ENCODE measurements at places on chromosomes 16 and 17.

- no peak for DNase-seq
These were observed 32.7 kb upstream of the RPH3AL start for GRCh38 chr17:385178-385835.

- no peak for DNase-seq
These were observed 48.3 kb upstream of the HAPSTR1 start for GRCh38 chr16:9042964-9043680.

DNA sequence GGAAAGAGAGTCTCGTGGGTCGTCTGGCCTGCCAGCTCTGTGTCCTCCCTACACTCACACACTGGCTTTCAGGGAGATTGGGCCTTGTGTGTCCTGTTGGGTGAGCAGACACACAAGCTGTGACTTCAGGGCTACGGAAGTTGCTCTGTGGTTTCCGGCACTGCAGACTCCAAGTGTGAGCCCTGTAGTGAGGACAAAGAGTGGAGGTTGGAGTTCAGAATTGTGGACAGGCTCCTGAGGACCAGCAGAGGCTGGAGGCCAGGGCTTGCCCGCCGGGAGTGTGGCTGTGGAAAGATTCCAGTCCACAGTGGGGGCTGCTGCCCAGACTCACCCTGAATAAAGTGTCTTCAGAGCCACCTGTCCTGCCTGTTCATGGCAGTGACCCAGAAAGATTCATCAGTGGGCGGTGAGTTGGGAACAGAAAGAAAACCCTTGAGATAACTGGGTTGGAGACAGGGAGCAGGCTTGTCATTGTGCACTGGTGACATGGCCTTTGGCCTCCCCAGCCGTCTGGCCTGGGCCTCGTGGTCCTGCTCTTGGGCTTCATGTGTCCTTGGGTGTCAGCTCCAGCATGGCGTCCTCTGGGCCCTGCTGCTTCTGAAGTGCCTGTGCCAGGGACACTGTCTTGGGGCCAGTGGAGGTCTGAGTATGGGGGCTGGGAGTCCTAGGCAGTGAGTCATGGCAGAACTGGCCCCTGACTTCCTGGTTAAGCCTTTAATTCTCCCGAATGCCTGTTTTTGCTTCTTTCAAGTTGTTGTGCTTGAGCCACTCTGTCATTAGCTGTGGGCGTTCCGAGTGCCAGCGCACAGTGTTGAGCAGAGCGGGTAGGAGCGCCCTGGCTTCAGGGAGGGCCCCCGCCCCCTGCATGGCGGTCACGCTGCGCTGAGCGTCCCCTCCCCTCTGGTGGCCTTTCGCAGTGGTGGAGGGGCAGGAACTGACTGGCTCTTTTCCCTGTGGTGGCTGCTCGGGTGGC is 19.9 kb upstream of the ZNF750 start:
- peak; percentile 43 for DNase-seq

DNA sequence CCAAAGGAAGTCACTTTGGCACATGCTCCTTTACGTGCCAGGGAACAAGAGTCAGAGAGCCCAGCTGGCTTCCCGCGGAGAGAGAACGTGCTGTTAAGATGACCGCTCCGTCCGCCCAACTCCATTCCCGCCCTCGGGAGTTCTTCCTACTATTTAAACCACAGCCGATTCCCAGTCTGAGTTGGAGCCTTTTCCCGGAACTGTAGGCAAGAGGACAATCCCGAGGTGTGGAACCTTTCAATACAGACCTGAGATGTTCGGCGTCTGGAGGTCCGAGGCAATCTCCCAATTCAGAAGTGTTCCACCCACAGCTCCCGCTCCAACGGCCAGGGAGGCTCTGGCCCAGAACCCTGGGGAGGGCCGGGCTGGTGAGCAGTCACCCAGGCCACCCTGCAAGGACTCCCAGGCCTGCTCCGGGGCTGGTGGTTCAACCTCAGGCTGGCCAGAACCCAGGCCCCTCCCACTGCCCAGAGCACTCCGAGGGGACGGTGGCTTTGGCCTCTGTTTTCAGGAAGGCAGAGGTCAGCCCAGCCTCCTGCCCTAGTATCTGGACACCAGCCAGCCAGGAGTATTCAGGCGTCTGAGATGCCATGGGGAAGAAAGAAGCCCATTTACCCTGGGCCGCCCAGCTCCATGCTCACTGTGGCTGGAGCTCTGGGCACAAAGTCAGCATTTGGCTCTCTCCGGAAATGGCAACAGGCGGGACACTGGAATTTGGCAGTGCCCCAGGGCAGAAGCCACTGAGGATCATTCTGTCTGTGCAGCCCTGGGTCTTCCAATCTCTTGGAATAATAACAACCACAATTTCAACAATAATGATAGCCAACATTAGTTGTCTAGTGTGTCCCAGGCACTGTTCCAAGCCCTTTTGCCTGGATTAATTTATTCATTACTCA is 21.4 kb downstream of the EMP2 start:
- DNase-seq, result no peak

DNA sequence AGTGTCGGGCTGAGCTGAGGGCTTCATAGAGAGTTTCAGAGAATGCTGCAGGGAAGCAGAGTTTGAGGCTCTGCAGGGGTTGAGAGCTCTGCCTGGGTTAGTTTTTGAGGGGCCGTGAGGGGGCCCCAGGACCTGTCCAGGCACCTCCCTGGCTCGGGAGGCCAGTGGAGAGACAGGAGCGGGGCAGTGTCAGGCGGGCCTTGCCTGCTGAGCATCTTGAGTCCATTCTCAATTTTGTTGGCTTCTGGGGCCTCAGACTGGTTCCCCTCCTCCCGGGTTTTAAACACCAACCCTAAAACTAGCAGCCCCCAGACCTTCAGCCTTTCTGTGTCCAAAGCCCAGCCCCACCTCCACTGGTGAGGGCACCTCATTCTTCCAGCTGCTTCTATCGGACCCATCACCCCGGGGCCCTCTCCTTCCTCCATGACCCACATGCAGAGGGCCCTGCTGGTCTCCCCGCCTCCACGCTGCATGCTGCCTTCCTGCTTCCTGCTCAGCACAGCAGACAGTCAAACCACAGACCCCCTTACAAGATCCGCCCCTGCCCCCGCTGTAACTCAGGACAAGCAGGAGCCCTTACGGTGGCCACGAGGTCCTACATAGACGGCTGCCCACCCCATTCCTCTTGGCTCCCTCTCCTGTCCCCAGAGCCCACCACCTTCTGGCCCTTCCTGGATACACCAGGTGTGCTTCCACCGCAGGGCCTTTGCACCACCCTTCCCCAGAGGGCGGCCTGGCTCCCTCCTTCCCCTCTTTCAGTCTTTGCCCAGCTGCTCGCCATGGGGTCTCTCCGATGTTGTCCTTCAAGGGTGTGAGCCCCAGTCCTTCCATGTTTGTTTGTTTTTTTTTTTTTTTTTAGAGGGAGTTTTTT is 3.8 kb downstream of the RNF213 start:
- peak; percentile 70 for DNase-seq

GRCh38 chr16:17804857-17805256 is 334.1 kb upstream of the XYLT1 start:
- no peak for DNase-seq

- DNase-seq, result no peak
These were observed 1.9 kb downstream of the KRTAP4-11 start for GRCh38 chr17:41116297-41116696.

DNA sequence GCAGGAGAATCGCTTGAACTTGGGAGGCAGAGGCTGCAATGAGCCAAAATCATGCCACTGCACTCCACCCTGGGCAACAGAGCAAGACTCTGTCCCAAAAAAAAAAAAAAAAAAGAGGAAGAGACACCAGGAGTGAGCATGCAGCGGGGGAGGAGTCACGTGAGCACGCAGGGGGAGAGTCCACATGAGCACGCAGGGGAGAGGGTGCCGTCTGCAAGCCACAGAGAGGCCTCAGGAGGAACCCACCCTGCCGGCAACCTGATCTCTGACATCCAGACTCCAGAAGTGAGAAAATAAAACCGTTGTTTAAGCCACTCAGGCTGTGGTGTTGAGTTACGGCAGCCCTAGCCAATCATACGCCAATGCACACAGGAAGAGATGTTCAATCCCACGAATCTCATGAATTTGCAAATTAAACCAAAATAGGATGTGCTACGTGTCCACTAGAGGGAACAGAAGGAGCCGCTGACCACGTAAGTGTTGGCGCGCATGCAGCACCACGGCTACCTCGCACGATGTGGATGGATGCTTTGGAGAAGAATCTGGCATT is 42.2 kb downstream of the CCDC57 start:
- no peak for DNase-seq

DNA sequence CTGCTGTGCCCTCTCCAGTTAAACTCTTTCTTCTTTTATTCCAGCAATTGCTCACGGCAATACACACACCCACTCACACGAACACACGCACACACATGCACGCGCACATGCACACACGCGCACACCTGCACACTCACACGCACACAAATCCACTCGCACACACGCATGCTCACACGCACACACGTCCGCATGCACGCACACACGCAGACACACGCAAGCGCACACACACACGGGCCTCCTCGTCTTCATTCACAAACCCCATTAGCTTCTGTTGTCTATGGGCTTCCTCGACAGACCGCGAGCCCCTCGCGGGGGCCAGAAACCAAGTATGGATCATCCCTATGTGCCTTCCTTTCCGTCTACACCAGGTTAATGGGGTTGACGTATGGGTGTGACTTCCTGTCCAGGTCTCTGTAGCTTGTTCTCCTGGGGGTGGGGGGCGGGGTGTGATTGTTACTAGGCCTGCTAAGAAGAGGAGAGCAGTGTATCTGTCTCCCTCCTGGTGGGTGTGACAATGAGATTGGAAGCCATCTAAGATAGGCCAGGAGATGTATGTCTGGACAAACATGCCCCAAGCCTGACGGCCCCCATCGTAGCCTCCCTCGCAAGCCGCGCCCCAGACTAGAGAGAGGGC is 670 bp upstream of the CTF1 start:
- no peak for DNase-seq

Data from T-cell (primary cell).